ENCODE measurements at places on chromosomes 13 and 19. TPM values are rescaled to one million over a fixed set of nuclear protein-coding genes. Genes with fewer than 3 reads are reported as not detected.

DNA sequence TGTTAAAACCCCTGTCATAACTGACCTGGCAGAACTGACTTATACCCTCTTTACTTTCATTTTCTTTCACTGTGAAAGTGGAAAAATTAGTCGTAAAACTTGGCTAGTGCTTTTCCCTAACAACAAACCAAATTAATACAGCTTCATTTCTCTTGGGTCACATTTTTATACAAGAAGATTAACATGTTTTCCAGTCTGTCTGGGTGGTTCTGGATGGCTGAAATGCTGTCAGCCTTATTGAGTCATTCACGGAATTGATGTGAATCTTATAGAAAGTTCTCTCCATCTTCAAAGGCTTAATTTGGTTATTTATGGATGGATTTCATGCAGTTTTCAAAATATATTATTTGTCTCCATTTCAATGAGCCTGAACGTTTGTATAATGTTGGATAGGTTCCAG lies 440.0 kb downstream of the KCTD12 start:
- DNase-seq, result no peak

GRCh38 chr13:31172535-31172934 lies 10.8 kb upstream of the HSPH1 start:
- DNase-seq, result no peak

GRCh38 chr13:110334256-110334655 lies 27.2 kb downstream of the COL4A2 start:
- no peak for DNase-seq

DNA sequence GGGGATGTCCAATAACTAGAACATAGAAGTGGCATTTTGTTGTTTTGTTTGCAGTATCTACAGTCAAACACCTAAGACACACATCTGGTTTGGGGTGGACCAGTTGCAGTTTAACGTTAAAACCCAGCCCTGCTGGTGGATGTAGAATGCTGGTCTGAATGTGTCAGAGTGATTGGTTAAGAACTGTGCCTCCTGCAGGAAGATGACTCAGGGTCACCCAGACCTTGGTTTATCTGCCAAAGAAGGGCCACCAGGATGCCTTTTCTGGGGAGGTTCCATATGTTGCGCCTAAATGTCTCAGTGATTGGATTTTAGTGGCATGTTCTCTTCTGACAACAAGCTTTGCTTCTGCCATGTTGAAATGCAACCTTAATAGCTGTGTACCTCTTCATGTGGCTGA lies 23.1 kb downstream of the ZNF536 start:
- no peak for DNase-seq

- DNase-seq, result no peak
These were observed 1.4 kb downstream of the BST2 start for GRCh38 chr19:17404015-17404414.

DNA sequence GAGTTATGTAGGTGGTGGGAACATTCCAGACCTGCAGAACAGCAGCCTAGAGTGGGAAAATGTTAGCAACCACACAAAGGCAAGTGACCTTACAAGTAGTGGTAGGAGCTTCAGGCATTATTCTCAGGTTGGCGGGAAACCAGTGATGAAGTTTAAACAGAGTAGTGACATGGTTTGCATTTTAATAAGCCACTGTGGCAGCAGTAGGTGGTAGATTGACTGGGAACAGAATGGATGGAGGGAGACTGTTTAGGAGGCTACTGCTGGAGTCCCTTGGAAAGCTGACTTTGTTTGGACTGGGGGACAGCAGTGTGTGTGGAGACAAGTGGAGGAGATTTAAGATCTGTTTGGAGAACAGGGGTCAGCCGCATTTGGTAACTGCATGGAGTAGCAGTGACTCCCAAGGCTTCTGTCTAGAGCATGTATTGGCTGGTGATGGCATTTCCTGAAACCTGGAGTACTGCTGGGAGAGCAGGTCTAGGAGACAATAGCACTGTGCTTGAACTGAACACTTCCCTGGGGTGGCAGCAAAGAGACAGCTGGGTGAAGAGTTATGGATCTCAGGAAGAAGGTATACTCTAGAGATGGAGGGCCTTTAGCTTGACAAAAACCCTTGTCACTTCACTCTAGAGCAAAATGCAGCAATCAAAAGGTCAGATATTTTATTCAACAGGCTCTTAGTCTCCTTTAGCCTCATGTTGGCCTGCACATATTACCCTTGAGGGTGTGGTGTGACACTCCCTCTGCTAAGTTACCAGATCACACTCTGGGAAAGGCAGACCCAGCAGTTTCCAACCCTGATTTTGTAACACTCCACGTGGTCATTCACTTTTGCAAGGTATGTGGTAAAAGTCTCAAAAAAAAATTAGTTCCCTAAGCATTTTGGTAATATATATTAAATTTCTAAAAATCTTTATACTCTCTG lies 70.3 kb downstream of the DHRS12 start:
- no peak for DNase-seq

DNA sequence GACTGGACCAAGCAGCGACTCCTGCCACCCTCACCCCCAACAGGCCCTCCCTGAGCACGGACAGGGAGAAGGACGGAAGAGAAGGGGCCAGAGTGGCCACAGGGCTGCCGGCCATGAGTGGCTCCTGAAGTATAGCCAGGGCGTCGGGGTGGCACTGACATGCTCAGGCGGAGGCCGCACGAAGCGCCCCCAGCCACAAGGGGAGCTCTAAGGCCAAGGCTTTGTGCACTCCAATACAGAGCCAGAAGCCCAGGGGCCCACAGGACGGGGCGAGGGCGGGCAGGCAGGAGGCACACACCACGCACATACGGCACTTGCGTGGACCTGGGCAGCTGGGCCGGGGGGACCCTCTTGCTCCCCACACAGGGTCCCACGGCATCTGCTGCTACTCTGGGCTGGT lies 52.0 kb downstream of the KLF2 start:
- peak; percentile 52 for DNase-seq

GRCh38 chr19:36573895-36574720 lies 1.0 kb upstream of the ZNF529 start:
- DNase-seq, result peak; percentile 7

- DNase-seq, result peak; percentile 97
These were observed at the start of gene ERF for GRCh38 chr19:42254850-42255765. TSS of gene ERF (minus strand) at chr19:42255128. CDS start at chr19:42254999, 129 bp downstream.

GRCh38 chr13:31052478-31052877 lies 109.2 kb downstream of the HSPH1 start:
- DNase-seq, result no peak

DNA sequence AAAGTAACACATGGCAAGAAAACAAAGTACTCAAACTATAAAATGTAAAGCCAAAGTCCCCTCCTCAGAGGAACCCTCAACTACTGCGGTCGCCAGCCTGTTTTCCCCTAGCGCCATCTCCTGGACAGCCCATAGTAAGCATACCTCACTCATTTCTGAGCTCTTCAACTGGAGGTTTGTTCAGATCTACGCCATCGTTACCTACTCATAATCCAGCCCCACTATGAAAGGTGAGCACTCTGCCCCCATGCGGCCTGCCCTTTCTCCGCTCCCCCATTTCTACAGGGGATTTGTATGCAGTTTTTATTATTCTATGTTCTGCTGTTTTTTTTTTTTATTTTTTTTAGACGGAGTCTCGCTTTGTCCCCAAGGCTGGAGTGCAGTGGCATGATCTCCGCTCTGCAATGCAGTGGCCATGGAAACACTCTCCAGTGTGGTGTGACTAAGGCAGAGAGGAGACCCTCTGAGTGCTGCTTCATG lies 26.2 kb downstream of the OPA3 start:
- peak; percentile 84 for DNase-seq

DNA sequence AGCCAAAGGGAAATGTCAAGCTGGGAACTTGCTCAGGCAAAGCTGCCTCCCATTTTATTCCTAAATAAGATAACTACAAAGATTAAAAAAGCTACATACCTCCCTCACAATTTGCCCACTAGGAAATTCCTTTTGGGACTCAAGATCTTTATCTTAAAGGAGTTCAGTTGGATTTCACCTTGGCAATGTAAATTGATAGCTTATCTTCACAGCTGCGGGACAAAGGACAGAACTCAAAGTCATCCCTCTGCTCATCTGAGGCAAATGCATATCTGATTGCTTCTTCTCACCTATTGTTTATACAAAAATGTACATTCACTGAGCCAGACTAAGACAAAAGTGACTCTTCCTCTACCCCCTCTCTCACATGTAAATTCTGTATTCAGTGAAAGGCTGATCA lies 47.8 kb downstream of the FGF14 start:
- no peak for DNase-seq

The ZNF836 gene
- 42.0 TPM for total RNA-seq

The TSSK6 gene
- total RNA-seq, result 6.3 TPM

The MAG gene
- total RNA-seq, result not detected

The MBD3L3 gene
- not detected for total RNA-seq

The FFAR2 gene
- 0.15 TPM for total RNA-seq
